ENCODE measurements at places on chromosomes 6 and 20.
A peak's percentile ranks its signal among the peaks of the same experiment; 100 is the strongest.

- no peak for DNase-seq
These were observed 150.9 kb upstream of the MLIP start for GRCh38 chr6:53960311-53960710.

GRCh38 chr6:98041056-98041455 is 758.0 kb upstream of the MMS22L start:
- no peak for DNase-seq

DNA sequence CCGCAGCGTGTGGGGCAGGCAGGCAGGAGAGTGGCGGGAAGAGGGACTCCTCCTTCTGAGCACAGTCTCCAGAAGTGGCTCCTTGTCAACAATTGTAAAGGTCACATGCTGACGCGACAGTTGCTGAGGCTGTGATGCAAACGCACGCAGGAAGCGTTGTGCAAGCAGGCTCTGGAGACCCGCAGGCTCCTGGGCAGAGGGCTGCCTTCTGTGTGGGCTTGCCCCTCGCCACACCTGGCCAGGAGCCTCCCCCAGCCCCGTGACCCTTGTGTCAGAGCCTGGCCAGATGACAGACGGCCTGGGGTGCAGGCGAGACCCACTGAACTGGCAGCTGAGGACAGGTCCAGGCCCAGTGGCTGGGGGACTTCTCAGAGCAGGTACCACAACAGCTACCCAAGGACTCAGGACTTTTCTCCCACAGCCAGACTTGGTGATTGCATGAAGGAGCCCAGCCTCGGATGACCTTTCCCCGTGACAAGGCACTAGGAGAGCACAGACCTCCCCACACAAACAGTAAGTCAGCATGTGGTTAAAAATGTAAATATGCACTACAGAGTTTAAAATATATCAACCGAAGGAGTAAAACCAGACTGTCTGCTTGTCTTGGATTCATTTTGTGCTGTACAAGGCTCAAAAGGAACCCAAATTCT is 222.1 kb upstream of the RREB1 start:
- peak; percentile 99 for DNase-seq

DNA sequence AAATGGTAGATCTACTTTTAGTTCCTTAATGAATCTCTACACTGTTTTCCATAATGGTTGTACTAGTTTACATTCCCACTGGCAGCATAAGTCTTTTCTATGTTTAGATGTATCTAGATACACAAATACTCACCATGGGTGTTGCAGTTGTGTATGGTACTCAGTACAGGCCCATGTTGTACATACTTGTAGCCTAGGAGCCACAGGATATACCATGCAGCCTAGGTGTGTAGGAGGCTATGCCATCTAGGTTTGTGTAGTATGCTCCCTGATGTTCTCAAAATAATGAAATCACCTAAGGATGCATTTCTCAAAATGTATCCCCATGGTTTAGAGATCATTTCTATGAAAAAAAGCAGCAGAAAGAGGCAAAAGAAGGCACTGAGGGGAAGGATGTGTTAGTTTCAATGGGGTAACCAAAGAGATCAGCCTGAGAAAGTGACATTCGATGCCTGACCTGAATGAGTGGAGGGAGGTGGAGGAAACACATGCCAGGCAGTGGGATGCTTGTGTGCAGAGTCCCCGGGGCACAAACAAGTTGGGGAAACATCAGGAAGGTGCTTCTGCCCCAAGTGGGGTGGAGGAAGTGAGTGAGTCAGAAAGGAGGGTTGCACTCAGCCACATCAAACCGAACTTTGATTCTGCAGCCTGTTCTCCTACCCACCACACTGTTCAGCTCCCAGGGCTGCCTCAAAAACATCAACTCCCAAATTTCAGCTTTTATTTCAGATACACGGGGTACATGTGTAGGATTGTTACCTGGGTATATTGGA is 191.2 kb downstream of the ZNF217 start:
- no peak for DNase-seq

- no peak for DNase-seq
These were observed 454.1 kb upstream of the NOX3 start for GRCh38 chr6:155909710-155910109.

DNA sequence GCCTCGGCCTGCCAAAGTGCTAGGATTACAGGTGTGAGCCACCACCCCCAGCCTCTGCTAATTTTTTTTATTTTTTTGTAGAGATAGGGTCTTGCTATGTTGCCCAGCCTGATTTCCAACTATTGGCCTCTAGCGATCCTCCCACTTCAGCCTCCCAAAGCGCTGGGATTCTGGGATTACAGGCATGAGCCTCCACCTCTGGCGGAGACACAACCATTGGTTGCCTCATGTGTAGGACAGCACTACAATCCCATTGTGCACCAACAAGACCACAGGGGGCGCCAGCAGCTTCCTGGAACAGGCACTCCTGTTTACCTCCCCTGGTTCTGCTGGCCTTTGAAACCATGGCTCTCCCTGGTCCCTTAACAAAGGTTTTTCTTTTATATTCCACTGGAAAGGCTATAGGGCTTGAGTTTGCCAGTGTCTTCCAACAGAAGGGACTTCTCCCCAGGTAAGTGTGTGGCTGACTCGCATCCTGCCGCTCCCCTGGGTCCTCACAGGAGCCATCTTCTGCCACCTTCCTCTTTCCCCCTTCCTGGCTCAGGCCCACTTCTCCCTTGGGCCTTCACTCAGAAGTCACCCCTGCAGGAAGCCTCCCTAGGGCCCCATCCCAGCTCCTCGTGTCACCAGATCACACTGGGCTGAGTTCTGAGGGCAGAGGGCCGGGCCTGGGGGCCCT is 39.2 kb upstream of the TLDC2 start:
- peak; percentile 93 for DNase-seq

DNA sequence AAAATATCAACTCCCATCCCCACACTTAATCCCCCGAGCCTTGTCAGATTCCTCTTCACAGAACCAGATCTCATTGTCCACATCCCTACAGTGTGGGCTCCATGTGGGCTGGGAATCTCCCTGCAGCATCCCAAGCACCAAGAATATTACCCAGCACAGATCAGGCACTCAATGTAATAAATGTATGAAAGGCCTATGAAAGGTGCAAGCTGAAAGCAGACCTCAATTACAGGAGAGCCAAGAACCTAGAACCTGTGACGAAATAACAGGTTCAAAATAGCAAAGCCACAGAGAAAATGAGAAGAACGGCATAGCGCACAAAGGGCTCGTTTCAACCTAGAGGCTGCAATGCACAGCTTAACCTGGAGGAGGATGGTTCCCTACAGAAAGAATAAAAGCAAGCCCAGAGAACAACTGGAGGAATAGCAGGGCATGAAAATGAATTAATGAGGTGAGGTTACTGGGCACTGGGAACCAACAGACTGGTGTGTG is 3.1 kb downstream of the SLC23A2 start:
- peak; percentile 56 for DNase-seq

DNA sequence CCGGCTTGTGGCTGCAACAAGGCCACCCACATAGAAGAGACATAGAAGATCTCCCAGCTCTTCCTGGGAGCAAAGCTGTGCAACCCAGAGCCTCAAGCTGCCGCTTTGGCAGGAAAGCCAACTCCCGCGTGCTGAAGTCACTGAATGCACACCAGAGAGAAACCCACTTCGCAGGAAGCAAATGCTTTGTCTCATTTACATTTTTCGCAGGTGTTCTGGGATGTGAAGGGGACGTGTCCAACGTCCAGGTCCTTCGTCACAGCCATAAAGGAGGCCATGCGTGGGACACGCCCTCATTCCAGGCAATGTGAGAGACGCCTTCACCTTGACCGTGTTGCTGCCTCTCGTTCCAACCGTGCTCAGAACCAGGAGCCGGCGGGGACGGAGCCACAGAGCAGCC is 24.4 kb downstream of the KCNQ2 start:
- DNase-seq, result no peak

DNA sequence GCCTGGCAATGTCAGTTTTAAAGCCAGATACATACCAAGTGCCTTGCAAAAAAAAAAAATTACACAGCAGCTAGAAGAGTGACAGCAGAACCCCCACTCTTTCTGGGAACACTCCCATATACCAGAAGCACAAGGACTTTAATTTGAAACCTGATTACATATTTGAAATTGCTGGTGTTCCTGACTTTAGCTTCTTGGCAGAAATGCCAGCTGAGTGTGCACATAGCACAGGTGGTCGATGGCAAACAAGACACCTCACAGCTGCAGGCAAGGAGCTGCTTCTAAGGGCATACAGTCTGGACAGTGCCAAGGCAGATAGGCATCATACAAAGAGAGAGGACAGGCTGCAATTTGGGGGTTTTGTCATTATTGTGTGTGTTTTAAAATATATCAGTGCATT is 150.7 kb upstream of the SGK1 start:
- no peak for DNase-seq

GRCh38 chr6:34819571-34820480 is 27.9 kb downstream of the BLTP3A start:
- no peak for DNase-seq

DNA sequence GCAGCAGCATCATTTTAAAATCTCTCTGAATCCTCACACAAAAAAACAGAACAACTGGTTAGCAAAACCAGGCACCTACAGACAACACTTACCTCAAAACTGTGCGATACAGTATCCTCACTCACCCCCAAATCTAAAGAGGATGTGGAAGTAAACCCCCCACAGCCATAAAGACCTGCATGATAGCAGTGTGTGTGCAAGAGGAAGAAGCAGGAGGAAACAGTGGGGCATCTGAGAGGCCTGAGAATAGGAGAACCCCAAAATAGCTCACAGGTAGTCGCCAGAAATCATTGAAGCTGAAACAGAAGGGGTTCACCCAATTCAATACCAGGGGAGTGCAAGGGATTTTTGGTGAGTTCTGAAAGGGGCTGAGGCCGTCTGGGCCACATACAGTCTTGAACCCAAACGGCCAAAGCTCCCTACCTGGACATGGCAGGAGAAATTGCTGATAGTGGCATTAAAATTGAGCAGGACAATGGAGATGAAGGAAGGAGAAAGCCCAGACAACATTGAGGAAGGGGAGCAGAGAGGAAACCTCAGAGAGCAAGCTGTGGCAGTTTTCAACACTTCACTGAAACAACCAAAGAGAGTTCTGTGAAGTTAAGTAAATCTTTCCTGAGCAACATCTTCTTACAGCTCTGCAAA is 129.7 kb downstream of the FIG4 start:
- DNase-seq, result no peak

GRCh38 chr6:139647016-139647415 is 272.6 kb upstream of the CITED2 start:
- DNase-seq, result no peak

DNA sequence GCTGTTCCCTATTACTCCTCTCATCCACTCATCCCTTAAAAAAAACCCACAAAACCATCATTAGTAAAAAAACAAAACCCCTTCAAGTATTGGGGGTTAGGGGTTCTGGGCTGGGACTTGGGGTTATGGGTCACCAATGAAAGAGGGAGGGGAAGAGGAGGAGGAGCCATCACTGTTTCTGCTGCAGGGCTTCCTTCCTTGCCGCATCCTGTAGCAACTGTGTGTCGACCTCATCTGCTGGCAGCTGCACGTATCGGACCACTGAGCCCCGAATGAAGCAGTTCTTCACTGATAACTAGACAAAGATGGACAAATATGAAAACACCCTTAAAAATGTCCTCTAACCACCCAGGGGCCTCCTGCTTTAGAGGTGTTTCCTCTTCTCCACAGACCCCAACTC is 2.0 kb upstream of the VARS1 start:
- DNase-seq, result no peak

GRCh38 chr6:157271911-157272310 is 51.4 kb downstream of the TMEM242 start:
- no peak for DNase-seq

DNA sequence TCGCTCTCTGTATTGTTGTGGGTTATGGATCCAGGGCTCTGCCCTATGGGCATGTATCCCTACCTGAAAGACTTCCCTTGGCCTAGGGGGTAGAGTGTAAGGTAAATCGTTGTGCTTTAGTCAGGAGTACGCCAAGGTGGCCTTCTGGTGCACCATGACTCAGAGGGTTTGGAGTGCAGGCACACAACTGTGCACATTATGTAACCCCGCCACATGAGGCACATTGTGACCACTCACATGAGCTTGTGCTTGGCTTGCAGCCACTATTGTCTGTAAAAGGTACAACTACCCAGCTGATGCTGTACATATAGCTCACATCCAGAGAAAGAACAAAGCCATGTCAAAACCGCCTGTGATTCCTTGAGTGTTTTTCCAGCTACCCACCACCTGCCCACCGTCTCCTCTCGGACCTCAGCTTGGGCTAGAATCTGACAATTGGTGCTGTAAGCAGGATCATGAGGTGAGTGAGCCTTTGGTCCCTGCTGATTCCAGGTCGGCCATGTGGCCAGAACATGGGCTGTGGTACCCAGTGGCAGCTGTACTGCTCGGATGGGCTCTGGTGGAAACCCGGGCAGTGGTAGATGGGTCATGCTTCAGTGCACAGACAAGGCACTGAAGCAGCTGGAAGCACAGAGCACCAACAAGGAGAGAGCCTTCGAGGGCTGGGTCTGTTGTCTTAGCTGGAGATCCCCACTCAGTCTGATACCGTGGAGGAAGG is 33.8 kb downstream of the HDDC2 start:
- DNase-seq, result peak; percentile 16

GRCh38 chr20:2469991-2470422 is 582 bp downstream of the SNRPB start:
- DNase-seq, result peak; percentile 85

DNA sequence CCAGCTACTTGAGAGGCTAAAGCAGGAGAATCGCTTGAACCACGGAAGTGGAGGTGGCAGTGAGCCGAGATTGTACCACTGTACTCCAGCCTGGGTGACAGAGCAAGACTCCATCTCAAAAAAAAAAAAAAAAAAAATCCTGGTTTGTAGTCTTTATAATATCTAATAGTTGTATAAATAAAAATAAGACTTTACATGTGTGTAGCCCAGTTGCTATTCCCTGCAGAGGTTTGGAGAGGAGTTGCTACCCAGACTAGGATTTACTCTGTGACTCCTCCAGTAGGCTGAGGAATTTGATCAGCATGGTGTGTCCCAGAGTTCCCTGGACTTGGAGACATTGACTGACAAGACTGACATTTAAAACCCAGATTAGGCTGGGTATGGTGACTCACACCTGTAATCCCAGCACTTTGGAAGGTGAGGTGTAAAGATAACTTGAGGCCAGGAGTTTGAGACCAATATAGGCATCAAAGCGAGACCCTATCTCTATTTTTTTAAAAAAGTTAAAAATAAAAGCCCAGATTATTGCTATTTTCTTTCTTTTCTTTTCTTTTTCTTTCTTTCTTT is 10.2 kb downstream of the CHMP4B start:
- DNase-seq, result no peak

GRCh38 chr6:156890627-156891314 is 113.6 kb downstream of the ARID1B start:
- no peak for DNase-seq

All from NB4 (cell line).